BJ (cell line): ENCODE measurements at places on chromosomes 1 and 21.

DNA sequence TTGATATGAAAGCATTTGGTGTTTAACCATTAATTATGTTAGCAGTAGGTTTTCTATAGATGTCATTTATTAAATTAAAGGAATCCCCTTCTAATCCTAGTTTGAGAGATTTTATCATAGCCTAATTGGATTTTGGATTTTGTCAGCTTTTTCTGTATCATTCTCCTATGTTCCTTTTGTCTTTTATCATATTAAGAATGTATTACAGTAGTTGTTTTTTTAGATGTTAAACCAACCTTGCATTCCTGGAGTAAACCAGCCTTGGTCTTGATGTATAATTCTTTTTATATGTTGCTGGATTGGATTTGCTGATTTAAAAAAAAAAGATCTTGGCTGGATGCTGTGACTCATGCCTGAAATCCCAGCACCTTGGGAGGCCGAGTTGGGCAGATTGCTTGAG lies 5.6 kb downstream of the SETDB1 start:
- DNase-seq: no peak

GRCh38 chr1:229185963-229186362 lies 84.9 kb upstream of the RAB4A start:
- DNase-seq: no peak

DNA sequence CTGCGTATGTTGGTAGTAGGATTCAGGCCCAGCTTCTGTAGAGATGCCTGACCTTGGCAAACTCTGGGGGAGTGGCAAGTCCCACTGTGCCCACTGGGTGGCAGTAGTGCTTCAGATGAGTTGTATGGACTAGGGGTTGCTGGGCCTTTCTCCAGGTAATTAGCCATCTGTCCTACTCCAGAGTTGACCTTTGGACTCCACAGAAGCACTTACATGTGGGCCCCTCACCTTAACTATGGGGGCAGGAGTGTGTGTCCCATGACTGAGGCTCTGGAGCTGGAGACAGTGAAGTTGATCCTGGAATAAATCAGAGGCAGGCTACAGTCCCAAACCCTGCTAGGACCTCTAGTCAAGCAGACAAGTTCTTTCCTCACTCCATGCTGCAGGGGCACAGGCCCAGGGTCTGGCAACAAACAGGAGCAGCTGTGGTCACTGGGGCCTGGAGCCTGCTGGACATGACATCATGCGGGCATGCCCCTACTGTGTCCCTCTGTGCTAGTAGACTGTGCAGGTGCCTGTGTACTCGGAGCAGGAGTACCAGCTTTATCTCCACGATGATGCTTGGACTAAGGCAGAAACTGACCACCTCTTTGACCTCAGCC lies 4.6 kb downstream of the DMAP1 start:
- no peak for DNase-seq

GRCh38 chr1:230226007-230226800 lies 159.2 kb downstream of the GALNT2 start:
- DNase-seq: no peak

DNA sequence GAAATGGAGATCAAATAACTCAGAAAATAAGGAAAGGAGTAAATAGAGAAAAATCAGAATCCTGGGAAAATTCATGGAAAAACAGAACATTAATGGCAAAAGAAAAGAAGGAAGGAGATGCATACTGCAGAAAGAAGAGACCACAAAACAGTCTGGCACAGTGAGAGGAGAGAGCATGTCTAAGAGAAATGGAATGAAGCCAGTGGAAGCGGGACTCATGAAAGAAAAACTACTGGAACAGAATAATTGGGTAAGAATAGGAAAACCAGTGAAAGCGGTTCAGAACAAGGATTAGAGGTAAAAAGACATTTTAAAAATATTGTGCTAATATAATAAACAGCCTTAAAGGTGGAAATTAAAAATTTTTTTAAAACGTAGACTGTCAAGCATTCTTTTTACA lies 93.6 kb upstream of the GREM2 start:
- no peak for DNase-seq
